WTC11 (cell line): ENCODE measurements at places on chromosomes 6 and 20.

DNA sequence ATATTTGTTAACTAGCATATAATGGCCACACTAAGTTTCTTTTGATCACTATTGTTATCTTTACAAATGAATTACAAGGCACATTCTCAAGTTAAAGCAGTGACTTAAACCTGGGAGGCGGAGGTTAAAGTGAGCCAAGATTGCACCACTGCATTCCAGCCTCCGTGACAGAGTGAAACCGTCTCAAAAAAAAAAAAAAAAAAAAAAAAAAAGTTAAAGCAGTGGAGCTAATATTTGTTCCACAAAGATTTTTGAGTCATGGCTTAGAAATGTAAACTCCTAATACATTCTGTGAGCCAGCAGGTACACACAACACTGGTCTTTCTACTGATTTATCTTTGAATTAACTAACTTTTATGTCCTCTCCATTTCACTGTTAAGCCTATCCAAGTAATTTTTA is 221.7 kb upstream of the HTR1E start:
- no peaks in the 10 kb centered on the region for H3K36me3 ChIP-seq
- H3K27ac ChIP-seq = no peak overlapping the region
- no peak overlapping the region for H3K4me3 ChIP-seq
- peaks cover 3% of the 10 kb centered on the region; the same call in 1 of the 2 replicates for H3K27me3 ChIP-seq
- H3K4me1 ChIP-seq = peaks cover 9% of the 10 kb centered on the region
- DNase-seq = no peak

GRCh38 chr20:18628330-18628920 is 40.6 kb downstream of the DTD1 start:
- no peak overlapping the region for H3K4me3 ChIP-seq
- no peaks in the 10 kb centered on the region for H3K27me3 ChIP-seq
- H3K36me3 ChIP-seq = peaks cover 13% of the 10 kb centered on the region
- peak; percentile 80 for DNase-seq

GRCh38 chr6:69761853-69762252 is 35.0 kb downstream of the LMBRD1 start:
- no peak overlapping the region for H3K4me3 ChIP-seq
- H3K27ac ChIP-seq = no peak overlapping the region
- DNase-seq = no peak
- no peaks in the 10 kb centered on the region; the same call in 1 of the 2 replicates for H3K36me3 ChIP-seq

- no peak for DNase-seq
- H3K27ac ChIP-seq = peak overlapping the region; percentile 49
- peaks cover 46% of the 10 kb centered on the region for H3K4me1 ChIP-seq
These were observed 396.5 kb downstream of the SMOC2 start for GRCh38 chr6:168837254-168838036.

- no peaks in the 10 kb centered on the region for H3K36me3 ChIP-seq
- H3K4me3 ChIP-seq = no peak overlapping the region
- no peak for DNase-seq
- H3K27me3 ChIP-seq = no peaks in the 10 kb centered on the region
- no peak overlapping the region for H3K27ac ChIP-seq
- no peaks in the 10 kb centered on the region for H3K4me1 ChIP-seq
These were observed 134.2 kb upstream of the BMP5 start for GRCh38 chr6:56009636-56010035.

DNA sequence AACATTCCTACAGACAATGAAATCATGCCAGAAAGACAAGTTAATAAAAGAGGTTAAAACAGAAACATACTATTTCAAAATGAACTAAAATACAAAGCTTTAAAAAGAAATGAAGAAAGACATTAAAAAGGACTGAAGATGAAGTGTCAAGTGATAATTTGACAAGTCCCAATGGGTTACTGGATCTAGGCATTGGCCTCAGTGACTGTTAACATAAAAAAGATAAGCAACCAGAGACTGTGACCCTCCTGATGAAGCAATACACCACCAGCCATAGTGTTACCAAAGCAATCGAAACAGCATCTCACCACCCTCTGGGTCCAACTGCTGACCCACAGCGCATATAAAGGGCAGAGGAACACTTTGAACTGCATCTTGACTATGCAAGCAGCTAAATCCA is 130.3 kb downstream of the FIG4 start:
- no peaks in the 10 kb centered on the region for H3K27me3 ChIP-seq
- DNase-seq = no peak
- H3K36me3 ChIP-seq = peaks cover 3% of the 10 kb centered on the region; the same call in 1 of the 2 replicates
- H3K4me3 ChIP-seq = no peak overlapping the region

DNA sequence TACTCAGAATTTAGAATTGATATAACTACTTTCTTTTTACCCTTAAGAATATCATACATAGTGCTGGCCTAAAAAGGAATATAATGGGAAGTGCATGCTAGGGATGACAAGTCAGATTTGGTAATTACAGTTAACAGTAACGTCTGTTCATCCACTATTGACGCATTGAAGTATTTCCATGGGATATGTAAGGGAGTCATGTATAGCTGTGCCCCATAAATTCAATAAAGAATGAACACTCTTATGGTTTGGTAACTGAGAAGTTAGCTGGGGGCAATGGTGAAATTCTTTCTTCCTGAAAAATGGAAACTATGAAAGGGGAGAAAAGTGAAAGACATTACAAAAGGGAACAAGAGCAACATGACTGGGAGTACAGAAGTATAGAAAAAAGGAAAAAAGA is 2.6 kb upstream of the COL19A1 start:
- H3K27me3 ChIP-seq = peaks cover 53% of the 10 kb centered on the region
- peaks cover 30% of the 10 kb centered on the region for H3K4me1 ChIP-seq
- no peak for DNase-seq
- H3K4me3 ChIP-seq = no peak overlapping the region
- H3K36me3 ChIP-seq = no peaks in the 10 kb centered on the region

DNA sequence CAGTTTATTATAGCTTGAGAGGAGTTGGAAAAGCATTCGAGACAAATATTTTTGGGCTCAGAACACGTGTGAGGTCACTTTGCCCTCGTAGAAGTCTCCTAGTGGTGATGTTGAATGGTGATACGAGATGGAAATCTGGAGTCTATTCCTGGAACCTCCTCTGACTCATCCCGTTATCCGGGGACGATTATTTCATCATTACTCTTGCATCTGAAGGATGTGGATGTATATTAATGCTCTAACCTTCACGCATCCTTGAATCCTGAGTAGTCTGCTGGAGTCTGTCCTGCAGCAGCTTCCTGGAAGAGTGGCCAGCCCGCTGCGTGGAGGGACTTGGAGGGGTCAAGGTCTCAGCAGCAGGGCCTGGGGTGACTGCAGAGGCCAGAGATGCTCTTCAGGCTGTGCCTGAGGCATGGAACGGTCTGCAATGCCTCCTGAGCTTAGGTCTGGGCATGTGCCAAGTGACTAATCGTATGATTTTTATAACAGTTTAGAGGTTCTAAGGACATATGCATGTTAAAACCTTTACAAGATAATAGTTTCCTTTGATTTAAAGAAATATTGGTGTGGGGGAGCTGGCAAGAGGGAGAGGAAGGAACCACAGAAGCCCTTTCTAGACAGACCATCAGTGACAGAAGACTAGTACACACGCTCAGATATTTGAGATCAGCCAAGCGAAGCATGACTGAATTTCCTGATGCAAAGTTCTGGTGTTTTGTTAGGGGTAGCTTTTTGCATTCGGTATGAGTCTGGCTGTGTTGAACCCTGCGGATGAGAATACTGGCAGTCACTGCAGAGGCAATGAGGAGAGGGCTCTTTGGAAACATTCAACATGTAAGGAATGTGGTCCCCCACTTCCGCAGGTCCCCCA is 400.2 kb downstream of the QKI start:
- no peak overlapping the region for H3K27ac ChIP-seq
- H3K4me3 ChIP-seq = no peak overlapping the region
- H3K36me3 ChIP-seq = no peaks in the 10 kb centered on the region
- no peaks in the 10 kb centered on the region for H3K27me3 ChIP-seq

GRCh38 chr20:38665094-38665493 is 59.2 kb upstream of the SLC32A1 start:
- no peak overlapping the region for H3K27ac ChIP-seq
- DNase-seq = no peak
- H3K36me3 ChIP-seq = no peaks in the 10 kb centered on the region
- peaks cover 9% of the 10 kb centered on the region for H3K4me1 ChIP-seq

DNA sequence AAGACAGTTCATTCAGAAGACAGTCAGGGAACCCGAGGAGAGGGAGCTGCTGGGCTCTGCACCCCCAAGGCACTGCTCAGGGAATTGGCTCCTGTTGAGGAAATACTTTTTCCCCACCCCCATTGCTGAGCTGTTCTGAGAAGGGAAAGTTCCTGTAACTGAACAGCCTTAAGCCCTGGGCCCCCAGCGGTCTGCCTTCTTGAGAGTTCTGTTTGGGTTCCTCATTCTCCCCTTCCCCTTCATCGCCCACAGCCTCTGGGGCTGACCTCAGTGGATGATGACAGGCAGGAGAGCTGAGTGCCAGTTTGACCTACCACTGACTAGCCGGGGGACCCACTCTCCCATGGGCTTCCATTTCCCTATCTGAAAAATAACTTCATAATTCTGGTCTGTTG is 10.7 kb downstream of the HCK start:
- no peak for DNase-seq
- no peaks in the 10 kb centered on the region for H3K36me3 ChIP-seq

DNA sequence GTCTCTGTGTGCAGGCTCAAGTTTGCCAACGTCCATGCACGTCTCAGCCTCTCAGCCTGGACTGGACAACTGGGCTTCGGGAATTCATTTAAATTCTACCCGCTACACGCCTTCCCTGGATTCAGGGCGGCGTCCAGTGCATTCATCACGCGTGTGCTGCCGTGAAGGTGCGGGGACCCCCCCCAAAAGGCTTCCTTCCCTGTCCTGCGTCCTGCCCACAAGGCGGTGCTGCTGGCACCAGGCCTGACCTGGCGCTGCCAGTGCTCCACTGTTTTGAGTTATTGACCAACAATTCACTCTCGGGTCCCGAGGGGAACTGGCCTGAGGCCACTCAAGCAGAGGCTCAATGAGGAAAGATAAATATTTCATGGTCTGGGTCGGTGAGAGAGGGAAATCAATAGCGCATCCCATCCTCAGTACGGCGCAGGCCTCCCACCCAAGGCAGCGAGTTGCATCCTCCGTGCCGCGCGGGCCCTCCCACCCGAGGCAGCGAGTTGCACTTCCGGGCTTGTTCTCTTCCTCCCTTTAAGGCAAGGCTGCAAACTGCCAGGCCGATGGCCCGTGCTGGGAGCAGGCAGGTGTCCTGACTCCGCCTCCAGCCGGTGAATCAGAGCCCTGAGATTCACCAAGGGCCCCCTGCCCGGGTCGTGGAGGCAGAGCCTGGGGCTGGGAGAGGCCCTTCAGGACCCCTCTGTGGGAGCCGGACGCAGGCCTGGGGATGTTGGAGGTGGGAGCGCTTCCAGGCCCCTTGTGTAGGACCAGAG is 22.8 kb upstream of the BHLHE23 start:
- peak overlapping the region; percentile 53 for H3K27ac ChIP-seq

GRCh38 chr6:36514554-36515456 is 32.5 kb downstream of the STK38 start:
- no peak overlapping the region for H3K4me3 ChIP-seq
- H3K36me3 ChIP-seq = peaks cover 49% of the 10 kb centered on the region
- H3K4me1 ChIP-seq = no peaks in the 10 kb centered on the region
- H3K27me3 ChIP-seq = no peaks in the 10 kb centered on the region
- no peak for DNase-seq

DNA sequence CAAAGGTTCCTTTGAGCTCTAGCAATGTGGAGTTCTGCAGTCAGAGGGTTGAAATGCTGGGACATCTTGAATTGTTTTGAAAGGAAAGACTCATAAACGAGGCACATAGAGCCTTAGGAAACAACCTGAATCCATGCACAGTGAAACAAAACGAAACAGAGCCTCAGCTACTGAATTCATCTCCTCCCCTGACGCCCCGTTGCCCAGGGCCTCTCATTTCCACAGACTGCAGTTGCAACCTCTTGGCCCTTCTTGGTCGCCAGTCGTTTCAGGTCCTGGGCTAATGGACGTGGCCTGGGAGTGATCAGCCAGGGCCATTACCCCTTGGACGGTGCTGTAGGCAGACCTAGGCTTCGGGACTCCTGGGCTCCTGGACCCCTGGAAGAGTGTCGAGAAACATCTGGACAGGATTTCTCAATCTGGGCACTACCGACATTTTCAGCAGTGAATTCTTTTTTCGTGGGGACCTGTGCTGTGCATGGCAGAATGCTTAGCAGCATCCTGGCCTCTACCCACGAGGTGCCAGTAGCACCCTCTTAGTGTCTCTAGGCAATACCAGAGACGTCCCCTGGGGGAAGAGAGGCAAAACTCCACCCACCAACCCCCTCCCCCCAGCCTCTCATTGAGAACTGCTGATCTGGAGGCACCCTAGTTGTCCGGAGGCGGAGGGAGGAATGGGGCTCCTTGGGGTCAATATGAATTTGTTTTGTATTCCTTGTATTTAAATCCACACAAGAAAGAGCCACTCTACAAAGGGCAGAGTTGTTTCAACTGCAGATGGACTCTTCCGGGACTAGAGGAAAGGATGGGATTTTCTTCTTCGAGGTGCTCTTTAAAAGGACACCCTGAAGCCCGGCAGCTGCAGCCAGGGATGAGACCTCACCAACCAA is 50.2 kb downstream of the TMEM242 start:
- DNase-seq = peak; percentile 37
- H3K4me3 ChIP-seq = peak overlapping the region; percentile 77
- peaks cover 18% of the 10 kb centered on the region for H3K27me3 ChIP-seq
- peaks cover 8% of the 10 kb centered on the region; the same call in 1 of the 2 replicates for H3K36me3 ChIP-seq

- DNase-seq = no peak
- H3K4me3 ChIP-seq = no peak overlapping the region
- no peaks in the 10 kb centered on the region for H3K36me3 ChIP-seq
- no peaks in the 10 kb centered on the region for H3K27me3 ChIP-seq
These were observed 370.4 kb upstream of the CITED2 start for GRCh38 chr6:139744891-139745290.

- no peak overlapping the region for H3K4me3 ChIP-seq
- no peaks in the 10 kb centered on the region for H3K36me3 ChIP-seq
These were observed 1296.6 kb downstream of the EPHA7 start for GRCh38 chr6:92122746-92123145.

DNA sequence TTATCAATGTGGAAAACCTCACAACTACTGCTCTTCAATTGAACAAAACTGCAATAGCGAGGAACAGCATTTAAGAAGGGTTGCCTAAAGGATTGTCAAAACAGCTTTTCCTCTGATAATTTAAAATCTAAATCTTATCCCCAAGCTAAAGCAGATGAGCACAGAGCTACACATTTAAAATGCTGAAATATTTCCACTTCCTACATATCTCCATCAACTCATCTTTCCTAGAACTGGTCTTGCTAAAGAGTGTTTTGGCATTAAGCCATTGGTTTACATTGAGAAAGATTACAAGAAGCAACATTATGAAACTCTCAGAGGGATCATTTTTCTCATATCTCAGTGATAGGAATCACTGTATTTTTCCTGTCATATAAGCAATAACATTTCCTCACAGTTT is 3.6 kb downstream of the OR10C1 start:
- H3K27ac ChIP-seq = no peak overlapping the region
- no peaks in the 10 kb centered on the region; the same call in none of the 2 replicates for H3K27me3 ChIP-seq
- no peak for DNase-seq
- no peak overlapping the region for H3K4me3 ChIP-seq

DNA sequence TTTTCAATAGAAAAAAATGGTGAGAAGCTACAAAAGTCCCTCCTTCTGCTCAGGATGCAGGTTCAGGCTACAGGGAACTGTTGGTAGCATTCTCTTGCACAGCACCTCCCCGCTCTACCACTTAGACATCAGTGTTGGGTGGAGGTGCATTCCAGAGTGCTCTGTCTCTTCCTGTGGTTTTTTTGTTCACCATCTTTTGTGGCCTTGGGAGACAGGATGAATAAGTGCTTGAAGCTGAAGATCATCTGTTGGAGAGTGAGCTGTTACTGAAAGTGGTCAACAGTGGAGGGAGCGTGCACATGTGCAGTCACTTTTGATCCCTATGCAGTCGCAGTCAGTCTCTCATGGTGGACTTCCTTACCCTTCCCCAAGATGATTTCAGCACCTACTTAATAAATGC is 16.6 kb upstream of the BTBD3 start:
- DNase-seq = no peak
- H3K4me3 ChIP-seq = no peak overlapping the region
- peaks cover 6% of the 10 kb centered on the region for H3K36me3 ChIP-seq
- H3K27me3 ChIP-seq = no peaks in the 10 kb centered on the region

GRCh38 chr20:51526106-51526470 is 16.4 kb downstream of the NFATC2 start:
- H3K4me3 ChIP-seq = no peak overlapping the region
- DNase-seq = no peak
